Stimulated activated CD4-positive, alpha-beta T cell treated with anti-CD3 and anti-CD28 coated beads, Interleukin-12 subunit alpha, Interleukin-12 subunit beta, amount 100 ng/mL, for 48 hours (primary cell): ENCODE measurements at places on chromosomes 2 and 18.
A peak's percentile ranks its signal among the peaks of the same experiment; 100 is the strongest.

DNA sequence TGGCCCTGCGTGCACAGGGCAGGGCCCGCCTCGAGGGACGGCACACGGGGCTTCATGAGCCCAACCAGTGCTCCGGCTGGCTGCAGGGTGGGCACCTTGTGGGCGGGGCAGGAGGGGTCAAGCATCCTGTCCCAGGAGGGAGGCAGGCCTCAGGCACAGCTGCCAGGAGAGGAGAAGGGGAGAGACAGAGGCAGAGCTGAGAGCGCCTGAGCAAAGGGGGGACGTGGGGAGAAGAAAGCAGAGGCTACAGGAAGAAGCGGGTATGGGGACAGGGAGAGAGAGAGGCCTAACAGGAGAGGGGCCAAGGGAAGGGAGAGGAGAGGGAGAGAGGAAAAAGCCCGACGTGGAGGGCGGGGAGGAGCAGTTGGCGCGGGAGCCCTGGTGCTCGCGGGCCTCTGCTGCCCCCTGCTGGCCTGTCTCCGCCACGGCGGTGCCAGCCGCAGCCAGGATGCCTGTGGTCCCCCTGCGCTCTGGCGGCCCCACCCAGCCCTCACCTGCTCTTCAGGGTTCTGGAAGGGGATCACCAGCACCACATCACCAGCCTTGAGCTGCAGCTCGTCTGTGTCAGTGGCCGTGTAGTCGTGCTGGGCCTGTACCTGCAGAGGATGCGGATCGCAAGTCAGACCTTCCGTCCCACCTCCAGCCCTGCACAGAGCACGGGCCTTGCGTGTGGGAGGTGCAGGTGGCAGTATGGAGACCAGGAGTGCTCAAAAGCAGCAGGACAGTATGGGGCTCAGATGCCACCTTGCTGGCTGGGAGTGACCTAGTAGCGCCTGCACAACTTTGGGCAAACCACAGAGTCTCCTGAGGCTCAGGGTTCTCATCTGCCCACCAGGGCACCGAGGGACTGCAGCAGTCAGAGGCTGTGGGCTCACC, 56.8 kb downstream of the BIN1 start:
- peak; percentile 62 for DNase-seq

GRCh38 chr2:88188748-88189147, 18.6 kb downstream of the THNSL2 start:
- no peak for DNase-seq

DNA sequence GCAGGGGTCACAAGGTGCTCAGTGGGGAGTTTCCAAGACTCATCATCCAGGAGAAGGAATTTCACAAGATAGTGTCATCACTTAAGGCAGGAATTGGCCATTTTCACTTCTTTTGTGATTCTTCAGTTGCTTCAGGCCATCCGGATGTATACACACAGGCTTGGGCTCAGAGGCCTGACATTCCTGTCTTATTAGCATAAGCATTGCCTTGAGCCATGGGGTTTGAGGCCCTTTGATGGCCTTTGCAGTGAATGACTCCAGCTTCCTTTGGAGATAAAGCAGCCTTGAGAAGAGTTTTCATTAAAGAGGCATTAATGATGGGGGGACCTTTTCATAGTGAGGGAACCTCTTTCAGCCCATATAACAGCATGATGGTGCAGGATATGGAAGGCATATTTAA, 366.0 kb upstream of the CNTNAP5 start:
- no peak for DNase-seq

GRCh38 chr2:124575497-124575896, 550.4 kb downstream of the CNTNAP5 start:
- DNase-seq = no peak

DNA sequence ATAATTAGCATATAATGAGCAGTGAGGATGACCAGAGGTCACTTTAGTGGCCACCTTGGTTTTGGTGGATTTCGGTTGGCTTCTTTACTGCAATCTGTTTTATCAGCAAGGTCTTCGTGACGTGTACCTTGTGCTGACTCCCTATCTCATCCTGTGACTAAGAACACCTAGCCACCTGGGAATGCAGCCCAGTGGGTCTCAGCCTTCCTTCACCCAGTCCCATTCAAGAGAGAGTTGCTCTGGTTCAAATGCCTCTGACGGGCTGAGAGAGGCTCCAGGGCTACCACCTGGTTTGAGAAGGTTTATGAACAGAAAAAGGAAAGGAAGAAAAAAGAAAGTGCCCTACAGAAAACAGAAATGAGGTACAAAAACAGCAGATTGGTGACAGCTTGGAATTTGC, 738.7 kb downstream of the SOCS6 start:
- DNase-seq = no peak

- no peak for DNase-seq
Observed at GRCh38 chr2:1360144-1360543, 53.1 kb upstream of the TPO start.

GRCh38 chr18:22322243-22322691, 95.4 kb downstream of the CTAGE1 start:
- no peak for DNase-seq

- no peak for DNase-seq
Observed at GRCh38 chr18:11258039-11258610, 108.8 kb upstream of the PIEZO2 start.

GRCh38 chr2:110134025-110134424, 18.4 kb upstream of the MALL start:
- DNase-seq = no peak

DNA sequence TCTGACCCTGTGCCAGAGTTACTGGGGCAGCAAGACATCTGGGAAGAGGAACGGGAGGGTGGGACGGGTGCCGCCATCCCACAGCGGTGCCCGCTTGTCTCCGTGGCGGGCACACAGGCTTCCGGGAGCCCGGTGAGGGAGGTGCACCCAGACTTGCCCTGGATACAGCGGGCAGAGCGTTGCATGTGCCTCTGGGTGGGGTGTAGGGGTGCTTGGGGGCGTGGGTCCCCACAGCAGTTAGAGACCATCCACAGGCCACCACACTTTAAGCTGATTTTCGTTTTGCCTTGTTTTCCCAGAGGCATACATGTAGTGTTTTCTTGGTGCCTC, 45.1 kb downstream of the SH3BP4 start:
- no peak for DNase-seq

DNA sequence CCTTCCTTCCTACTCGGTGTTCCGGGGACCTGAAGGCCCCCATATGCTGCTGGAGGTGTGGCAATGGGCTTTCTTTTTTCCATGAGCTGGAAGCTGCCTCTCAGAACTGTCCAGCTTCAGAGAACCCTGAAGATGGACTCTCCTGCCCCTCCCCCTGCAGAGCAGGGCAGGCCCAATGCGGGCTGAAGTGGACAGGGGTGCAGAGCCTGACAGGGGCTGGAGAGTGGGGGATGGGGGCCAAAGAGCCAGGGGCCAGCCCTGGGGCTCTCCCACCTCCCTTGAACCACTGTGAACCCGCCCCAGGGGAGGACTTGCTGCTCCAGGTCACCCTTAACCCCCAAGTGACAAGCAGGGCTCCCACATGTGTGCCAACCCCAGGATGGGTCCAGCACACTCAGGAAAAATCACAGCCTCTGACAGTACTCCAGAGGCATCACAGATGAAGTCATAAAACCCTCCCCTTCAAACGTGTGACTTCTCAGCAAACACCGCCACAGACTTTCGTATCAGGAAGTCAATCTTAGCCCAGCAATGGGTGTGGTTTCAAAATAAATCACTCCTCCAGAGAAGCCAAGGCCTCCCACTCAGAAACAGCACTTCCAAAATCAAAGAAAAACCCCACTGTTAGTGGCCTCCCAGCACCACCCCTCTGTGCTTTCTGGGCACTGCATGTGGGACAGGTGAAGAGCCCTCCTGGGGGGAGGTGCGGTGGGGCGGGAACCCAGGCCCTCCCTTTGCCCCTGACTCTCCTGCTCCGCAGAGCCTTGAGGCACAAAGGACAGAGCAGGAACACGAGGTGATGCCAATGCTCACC, 135.8 kb downstream of the HDAC4 start:
- DNase-seq = peak; percentile 58

- no peak for DNase-seq
Observed at GRCh38 chr2:176490061-176490861, 221.0 kb downstream of the MTX2 start.

DNA sequence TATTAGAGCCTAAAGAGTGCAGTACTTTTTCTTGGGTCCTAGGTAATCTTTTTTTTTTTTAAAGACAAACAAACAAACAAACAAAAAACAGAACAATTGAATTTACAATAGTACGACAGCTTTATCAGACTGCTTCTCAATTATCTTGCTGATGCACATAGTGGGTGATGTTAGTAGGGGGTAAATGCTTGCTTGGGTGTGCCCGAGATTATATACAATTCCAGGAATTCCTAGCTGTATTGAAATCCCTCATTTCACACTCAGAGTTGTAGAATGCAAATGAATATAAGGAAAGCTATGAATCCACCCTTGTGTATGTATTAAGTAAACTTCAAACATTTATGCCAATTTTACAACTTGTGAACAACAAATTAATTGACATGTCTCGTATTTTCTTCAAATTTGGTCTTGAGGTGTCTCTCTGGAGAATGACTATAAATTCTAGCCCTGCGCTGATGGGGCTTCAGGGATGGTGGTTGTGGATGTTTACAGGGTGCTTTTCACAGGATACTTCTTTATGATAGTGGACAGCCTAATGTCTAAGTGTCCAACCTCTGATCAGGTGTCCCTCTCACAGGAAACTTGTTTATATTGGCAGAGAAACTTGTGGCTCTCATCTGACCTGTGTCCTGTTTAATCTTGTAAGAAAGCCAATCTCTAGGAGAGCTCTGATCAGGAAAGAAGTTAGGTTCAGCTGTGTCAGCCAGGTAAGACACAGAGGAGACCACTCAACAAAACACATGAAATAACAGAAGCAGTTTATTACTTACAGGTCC, 61.9 kb upstream of the SLC39A10 start:
- DNase-seq = no peak

- no peak for DNase-seq
Observed at GRCh38 chr18:60196836-60197606, 175.6 kb downstream of the MC4R start.

DNA sequence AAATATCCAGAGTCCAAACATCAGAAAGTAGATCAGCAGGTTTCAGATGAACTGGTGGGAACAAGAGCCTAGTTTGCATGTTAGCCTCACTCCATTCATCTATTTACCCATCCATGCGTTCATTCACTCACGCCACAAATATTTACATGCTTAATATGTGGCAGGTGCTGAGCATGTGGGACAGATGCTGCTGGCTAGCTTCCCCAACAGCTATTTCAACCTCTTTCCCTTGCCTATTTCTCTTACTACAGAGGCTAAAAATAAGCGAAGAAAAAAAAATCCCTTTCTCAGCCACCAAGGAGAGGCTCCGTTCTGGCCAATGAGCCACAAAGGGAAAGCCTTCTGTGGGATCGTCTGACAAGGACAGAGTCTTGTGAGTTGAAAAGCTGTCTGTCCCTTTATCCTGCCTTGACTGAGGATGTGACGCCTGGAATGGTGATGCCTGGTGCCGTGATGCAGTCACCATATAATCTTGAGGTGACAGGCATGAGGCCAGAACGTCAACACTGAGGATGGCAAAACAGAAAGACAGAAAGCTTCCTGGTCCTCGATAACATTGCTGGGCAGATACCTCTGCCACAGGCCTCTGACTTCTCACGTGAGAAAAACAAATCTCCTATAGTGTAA, 78.2 kb downstream of the KCTD1 start:
- DNase-seq = no peak

GRCh38 chr2:1283871-1284270, 129.4 kb upstream of the TPO start:
- no peak for DNase-seq

GRCh38 chr2:10717628-10718027, 3.8 kb upstream of the ATP6V1C2 start:
- DNase-seq = no peak

GRCh38 chr2:75142081-75142480, 57.2 kb downstream of the TACR1 start:
- no peak for DNase-seq

DNA sequence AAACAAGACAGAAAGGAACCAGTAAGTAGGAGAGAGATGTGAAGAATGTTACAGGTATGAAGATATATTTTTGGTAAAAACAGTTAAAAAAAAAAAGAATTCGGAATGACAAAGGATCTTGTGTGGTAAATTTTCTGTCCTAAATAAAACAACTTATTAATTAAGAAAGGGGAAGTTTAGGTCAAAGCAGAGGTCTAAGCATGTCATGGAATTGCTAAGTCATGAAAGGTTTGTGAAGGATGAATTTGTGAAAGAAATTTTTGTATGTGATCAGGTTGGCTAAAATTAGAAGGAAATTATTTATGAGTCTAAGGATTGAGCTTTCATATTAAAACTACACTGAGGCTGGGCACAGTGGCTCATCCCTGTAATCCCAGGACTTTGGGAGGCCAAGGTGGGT, 11.1 kb upstream of the ALPG start:
- no peak for DNase-seq

GRCh38 chr18:80129672-80130367, 20.8 kb downstream of the ADNP2 start:
- no peak for DNase-seq

DNA sequence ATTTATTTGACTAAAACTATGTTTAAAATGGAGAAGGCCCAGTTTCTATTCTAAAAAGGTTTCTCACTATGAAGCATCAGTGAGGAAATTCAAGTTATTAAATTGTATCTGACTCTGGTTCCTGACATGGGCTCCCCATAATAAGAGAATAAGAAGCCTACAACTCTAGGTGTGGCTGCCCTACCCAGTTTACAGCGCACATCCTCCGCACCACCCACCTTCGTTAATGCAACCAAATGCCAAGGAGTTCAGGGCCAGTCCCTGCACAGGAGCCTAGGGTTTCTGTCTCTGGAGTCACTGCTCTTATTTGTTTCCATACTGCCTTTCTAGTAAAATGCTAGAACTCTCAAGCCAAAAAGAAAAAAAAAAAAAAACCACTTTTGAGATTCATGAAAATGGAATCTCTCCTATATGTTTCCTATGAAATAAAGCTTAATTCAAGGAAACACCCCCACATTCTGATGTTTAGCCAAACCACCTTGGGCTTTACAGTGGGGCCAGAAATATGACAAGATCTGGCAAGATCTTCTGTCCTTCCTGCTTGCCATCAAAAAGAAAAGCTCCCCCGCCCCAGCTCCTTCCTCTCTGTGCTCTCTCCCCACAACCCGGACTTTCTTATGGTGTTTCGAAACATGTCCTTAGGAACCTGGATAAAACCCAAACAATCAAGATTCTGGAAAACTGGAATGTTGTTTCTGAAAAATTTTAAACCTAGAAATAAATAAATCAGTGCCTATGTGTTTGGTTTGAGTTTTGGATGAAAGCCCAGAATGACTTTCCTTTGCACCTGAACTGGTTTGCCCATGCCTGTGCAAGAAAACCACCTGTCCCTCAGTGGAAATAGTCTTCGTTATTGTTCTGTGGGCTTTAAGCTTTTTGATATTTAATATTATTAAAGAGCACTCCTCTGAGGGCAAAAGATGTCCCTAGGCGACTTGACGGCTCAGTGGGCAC, 136.7 kb downstream of the SP3 start:
- no peak for DNase-seq

DNA sequence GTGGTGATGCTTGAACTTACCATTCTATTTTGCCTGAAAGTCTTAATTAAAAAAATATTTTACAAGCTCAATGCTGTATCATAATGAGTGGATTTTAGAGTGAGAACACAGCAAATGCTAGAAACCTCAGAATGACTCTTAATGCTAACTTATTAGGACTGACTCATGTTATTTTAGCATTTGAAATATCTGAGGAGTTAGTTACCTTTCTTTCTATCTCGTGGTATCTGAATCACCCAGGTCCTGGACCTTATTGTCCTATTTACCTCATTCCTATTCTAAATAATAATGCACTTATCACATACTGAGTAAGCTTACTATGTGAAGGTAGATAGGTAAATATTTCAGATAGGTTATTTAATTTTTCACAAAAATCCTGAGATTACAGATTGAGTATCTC, 70.7 kb downstream of the SOS1 start:
- no peak for DNase-seq

- DNase-seq = peak; percentile 25
Observed at GRCh38 chr2:127465258-127465657, 47.0 kb downstream of the PROC start.
